Lung (tissue), 17 donors: ENCODE measurements at places on chromosomes 5 and 9.

DNA sequence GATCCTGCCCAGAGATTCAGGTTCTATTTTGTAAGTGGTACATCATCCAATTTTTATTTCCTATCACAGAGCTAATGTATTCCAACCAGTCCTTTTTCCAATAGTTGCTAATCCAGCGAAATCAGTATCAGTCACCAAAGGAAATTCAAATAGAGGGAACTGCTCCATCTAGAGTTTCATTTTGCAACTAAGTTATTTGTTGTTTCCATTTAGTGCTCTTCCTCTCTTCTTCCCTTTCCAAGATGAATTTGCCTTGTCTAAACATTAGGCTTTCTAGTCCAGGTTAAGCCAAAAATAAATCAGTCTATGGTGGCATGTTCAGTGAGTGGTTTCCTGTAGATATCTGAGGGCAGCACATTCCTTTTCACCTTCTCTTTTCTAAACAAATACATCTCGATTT, 79.8 kb upstream of the SPATA31D4 start:
- peak; percentile 73 for DNase-seq

DNA sequence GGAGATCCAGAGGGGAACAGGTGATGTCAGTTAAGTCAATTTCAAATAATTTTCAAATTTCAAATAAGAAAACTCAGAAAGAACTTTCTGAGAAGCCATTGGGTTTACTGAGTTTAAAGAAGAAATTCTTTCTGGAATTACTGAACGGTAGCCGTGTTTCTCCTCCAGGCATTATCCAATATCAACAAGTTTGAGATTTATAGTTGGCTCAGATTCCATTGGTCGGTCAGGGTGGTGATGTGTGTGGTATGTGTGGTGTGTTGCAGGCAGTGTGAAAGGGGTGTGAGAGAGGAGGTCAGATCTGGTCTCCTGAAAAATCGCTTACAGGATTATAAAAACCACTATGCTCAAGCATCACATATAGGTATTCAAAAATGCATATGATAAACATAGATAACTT, 60.1 kb downstream of the PDE4D start:
- DNase-seq: no peak

DNA sequence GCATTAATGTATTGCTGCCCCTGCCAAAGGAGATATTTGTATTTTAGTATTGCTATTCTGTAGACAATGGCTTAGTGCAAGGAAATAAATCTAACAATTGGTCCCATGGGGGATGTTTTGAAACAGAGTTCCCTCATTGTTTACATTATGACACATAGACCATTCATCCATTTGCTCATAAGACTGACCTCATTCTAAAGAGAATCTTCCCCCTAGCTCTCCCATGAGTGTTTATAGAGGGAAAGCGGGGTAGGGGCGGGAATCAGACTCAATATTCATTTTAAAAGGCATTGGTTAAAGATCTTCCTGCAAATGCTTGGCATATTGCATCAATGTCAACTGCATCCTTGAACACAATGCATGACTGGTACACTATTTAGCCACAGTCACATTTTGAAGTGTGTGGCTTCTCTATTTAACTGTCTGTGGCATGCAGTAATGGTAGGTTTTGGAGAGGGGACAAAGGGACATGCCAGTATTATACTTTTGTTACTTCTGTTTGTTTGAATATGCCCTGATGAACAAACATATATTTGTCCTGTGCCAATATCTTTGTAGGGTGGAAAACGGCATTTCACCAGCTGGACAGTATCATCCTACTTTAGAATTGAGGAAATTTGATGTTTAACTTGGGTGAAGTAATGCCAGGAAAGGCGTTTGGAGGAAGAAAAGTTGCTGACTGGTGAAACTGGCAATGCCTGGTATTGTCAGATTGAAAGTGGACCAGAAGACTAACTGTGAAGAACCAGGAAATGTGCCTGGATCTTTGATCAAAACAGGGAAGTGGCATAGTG, 84.1 kb upstream of the MEGF10 start:
- no peak for DNase-seq

- peak; percentile 41 for DNase-seq
Measured at GRCh38 chr5:141420855-141421488, at the start of gene PCDHGA11. Gene PCDHGA11, plus strand, starts transcription at chr5:141421051. Its CDS starts 177 bp downstream, at chr5:141421228.

DNA sequence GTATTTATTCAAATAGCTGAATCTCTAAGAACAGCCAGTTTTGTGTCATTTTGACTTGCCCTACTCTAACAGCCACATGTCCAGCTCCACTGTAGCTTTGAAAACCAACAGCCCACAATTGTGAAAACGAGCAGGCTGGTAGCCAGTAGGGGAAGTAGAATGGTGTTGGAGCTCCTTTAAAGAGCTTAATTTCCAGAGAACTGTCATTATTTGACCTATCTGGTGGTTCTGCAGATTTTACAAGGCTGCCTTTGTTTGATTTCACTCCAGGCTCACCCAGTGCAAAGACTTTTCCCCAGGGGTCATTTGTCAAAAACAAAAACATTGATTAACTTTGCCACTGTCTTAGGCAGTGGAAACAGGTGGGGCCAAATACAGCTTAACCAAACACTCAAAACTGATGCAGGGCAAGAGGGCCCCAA, 3.2 kb upstream of the PJA2 start:
- DNase-seq: peak; percentile 32
